ENCODE measurements at places on chromosomes 7 and 10. TPM values are rescaled to one million over a fixed set of nuclear protein-coding genes. Genes with fewer than 3 reads are reported as not detected.

- DNase-seq: no peak
These were observed 15.8 kb upstream of the SLK start for GRCh38 chr10:103951183-103951582.

DNA sequence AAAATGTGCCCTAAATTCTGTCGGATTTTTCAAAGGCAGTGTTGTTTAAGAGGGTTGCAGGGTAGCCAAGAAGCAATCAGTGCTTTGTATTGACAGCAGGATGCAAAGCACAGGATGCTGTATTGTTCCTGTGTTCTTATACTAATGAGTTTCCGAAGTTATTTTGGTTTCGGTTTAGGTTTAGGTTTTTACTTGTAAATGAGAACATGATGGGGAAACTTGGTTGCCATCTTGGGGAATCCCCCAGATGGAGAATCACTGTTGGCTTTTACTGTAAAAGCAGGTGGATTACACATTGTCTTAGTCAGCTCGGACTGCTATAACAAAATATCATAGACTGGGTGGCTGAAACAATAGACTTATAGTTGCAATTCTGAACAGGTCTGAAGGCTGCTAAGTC lies 72.1 kb downstream of the INHBA start:
- no peak for DNase-seq

- no peak for DNase-seq
These were observed 430 bp downstream of the PON3 start for GRCh38 chr7:95395755-95396135.

DNA sequence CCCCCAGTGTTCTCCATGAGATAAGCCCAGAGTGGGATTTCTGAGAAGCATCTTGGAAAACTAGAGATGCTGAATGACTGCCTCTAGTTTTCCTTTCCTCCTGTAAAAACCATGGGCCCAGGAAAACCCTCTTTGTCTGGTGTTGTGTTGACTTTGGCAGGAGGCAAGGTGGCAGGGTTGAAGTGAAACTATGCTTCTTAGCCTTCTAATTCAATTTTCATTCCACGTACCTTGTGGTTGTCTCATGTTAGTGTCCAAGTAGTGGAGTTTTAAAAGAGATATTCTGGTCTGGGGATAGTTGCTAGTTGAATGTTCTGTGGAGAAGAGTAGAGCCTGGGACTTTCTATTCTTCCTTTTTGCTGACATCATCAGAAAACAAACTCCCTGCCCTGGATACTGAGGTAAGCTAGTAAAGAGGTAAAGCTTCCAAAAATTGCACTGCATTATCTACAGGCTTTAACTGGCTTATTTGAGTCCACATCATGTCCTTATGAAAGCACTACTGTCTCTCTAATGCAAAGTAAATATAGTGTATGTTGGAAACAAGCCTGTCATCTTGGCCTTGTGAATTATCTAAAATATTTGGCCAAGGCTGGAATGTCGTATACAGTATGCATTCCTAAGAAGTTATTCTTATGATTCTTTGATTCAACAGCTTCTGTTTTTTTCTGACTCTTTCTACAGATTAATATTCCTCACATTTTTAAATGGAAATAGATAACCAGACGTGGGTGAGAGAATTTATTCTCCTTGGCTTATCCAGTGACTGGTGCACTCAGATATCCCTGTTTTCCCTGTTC lies at the start of gene OR2F2:
TSS of gene OR2F2 (plus strand) at position 708 of the 800 bp plus-strand sequence. CDS start at position 708, 0 bp downstream.
- DNase-seq: no peak

DNA sequence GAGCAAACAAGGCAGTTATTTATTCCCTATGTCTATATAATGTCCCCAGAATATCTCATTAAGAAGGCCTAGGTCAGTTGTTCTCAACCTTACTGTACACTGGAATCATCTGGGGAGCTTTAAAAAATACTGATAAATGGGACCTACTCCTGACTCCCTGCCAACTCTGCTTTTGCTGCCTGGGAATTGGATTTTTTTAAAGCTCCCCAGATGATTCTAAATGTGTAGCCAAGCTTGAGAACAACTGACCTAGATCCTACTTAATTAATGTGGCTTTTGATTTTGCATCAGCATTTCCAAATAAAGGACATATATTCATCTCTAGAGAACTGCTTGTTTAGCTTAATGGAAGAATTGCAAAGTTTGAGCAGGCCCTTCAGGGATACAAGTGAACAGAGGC lies 91.7 kb upstream of the HPS1 start:
- DNase-seq: no peak

GRCh38 chr7:82506208-82506607 lies 62.6 kb upstream of the CACNA2D1 start:
- DNase-seq: no peak

DNA sequence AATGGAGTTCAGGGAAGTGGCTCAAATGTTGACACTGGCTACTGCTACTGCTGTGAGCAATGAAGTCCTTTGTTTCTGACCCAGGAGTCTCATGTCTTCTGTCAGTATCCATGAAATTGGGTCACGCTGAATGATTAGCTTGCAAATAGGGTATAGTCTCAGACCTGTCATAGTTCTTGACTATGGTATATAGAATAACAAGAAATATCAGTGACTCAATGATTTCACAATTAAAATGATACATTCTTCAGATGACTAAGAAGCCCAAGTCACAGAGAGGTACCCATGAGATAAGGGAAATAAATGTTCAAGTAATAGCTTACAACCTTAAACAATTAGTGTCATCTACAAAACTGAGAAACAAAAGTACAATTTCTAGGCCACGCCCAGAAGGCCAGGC lies 89.3 kb downstream of the LYZL2 start:
- DNase-seq: no peak

- no peak for DNase-seq
These were observed 715.3 kb downstream of the CNTNAP2 start for GRCh38 chr7:146831875-146832274.

- no peak for DNase-seq
These were observed 87.1 kb downstream of the TRIL start for GRCh38 chr7:28871077-28871476.

DNA sequence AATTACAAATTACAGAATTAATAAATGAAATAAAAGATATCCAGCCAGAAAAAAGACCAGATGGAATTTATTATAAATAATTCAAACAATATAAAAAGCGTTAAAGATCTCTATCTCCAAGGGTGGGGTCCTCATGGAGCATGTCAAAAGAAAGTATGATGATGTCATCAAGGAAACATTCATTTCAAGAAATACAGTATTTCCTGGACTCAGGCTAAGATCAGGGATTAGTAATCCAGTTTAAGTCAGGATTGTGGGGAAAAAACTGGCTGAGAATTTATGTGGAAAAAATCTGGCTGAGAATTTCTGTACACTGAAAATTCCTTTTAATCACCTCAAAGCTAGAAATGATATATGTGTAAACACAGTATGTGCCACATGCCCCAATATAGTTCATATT lies 1075.3 kb downstream of the XPNPEP1 start:
- DNase-seq: no peak

- no peak for DNase-seq
These were observed 94.0 kb downstream of the SORBS1 start for GRCh38 chr10:95467162-95467599.

GRCh38 chr10:6045314-6045848 lies 16.8 kb downstream of the IL2RA start:
- DNase-seq: no peak

DNA sequence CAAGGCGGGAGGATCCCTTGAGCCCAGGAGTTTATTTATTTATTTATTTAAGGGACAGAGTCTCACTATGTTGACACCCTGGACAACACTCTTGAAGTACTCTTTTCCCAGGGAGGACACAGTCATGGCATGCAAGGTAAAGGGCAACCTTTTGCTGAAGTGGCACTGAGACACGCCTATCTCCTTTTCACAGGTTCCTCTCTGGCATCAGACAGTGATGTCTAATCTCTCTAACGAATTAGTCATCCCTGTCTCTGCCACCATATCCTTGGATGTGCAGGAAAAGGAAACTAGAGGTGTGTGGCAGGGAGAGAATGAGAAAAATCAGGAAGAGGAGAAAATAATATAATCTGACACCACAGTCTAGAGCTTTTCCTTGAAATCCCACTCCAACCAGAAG lies 19.5 kb downstream of the CPVL start:
- DNase-seq: no peak

DNA sequence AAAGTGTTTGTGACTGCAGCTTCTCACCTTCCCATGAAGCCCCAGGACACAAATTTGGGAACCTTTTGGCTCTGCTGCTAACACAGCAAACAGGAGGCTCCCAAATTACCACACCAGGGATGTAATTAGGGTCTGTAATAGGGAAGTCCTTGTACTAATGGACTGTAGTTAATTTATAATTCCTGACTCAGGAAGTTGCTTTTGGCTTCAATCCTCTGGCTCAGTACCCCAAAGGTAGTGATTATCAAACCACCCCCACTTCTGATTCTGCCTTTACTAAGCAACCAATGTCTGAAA lies 3.8 kb upstream of the MALSU1 start:
- DNase-seq: no peak

DNA sequence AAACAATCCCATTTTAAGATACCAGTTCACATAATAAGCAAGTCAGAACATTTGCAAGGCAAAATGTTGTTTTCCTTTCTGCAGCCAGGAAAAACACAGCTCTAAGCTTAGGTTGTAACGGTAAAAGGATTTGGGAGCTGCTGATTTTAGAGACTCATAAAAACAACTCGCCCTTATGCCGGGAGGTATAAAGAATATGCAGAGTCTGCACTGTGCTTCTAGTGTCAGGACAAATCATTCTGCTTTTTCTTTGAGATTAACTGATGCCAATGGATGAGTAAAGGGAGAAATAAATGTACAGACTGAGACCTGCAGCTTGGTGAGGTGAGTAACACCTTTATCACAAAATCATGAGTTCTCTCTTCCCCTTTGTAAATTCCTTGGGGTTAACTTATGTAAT lies 2.0 kb upstream of the SFR1 start:
- no peak for DNase-seq

- no peak for DNase-seq
These were observed 47.6 kb downstream of the STK17A start for GRCh38 chr7:43630482-43630881.

- DNase-seq: no peak
These were observed 353.3 kb upstream of the ZMIZ1 start for GRCh38 chr10:78715435-78715834.

DNA sequence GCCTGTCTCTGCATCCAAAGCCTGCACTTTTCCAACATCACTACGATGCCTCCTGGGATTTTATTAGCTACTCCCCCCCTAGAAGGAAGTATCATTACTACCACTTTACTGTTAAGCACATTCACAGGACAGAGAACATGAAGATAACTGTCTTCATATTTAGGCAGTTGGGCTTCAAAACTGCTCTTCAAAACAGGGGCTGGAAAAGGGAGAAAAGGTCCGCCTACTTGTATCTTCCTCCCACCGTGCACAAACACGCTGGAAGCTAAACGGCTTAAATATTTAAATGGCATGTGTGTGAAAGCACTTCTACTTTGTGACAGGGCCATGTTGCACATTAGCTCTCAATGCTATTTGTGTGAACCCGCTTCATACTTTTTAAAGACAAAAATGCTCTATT lies 999 bp downstream of the ITIH5 start:
- no peak for DNase-seq

- DNase-seq: no peak
These were observed 435.8 kb upstream of the MGMT start for GRCh38 chr10:129030996-129031843.

- DNase-seq: no peak
These were observed 110.4 kb downstream of the OSBPL3 start for GRCh38 chr7:24869572-24869971.

GRCh38 chr7:125149151-125149550 lies 219.5 kb upstream of the POT1 start:
- DNase-seq: no peak

- DNase-seq: no peak
These were observed 695.5 kb downstream of the INHBA start for GRCh38 chr7:41007351-41007751.

GRCh38 chr10:110395350-110396283 lies 90.9 kb upstream of the SMNDC1 start:
- DNase-seq: no peak

DNA sequence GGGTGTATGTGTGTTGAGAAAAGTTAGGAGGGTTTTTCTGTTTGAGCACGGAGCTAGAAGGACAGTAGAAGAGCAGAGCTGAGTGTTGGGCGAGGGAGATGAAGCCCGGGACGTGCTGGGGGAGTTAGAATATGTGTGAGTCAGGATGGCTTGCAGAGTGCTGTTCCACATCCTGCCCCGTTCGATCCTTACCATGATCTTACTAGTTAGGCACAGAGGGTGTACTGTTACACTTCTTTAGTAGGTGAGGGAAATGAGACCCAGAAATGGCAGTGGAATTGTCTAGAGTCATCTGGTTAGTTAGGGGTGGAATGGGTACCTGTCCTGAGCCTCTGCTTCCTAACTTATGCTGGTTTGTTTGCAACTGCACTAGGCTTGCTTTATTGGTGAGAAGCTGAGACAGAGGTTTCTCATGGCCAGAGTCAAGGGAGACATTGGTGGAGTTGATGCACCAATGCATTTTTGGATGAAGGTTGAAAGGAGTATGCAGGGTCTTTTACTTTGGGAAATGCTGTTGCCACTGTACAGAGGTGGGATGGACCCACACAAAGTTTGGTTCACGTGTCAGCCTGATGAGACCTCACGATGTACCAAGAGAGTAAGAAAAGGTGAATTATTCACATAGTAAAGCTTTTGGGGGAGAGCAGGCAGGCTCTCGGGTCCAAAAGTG lies 42.4 kb downstream of the CCNY start:
- no peak for DNase-seq

GRCh38 chr7:143257501-143257900 lies 5.7 kb upstream of the GSTK1 start:
- no peak for DNase-seq

- DNase-seq: no peak
These were observed 190.7 kb downstream of the CDCA7L start for GRCh38 chr7:21754963-21755362.

DNA sequence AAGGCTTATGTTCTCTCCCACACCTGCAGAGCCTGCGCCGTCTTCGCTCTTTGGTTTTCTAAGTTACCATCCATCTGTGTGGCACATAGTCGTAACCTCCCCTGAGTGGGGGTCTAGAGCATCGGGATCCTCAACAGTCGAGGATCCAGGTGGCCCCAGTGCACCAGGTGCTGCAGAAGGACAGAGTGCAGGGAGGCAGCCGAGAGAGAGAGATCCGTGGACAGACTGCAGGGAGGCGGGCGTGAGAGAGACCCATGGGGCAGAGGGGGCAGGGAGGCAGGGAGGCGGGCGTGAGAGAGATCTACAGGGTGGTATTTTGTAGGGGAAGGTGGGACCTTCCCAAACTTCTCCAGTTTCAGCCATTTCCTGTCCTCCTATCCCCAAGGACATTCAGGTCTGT lies 42.3 kb downstream of the PFKP start:
- DNase-seq: no peak

- no peak for DNase-seq
These were observed 58.7 kb downstream of the OSBPL3 start for GRCh38 chr7:24921362-24921679.

The ZNF107 gene
- total RNA-seq: 40.3 TPM

The SFTPA1 gene
- not detected for total RNA-seq

The PPP1R17 gene
- total RNA-seq: not detected

The PAPOLB gene
- total RNA-seq: 0.07 TPM

The EPDR1 gene
- total RNA-seq: 0.22 TPM

The CCNJ gene
- total RNA-seq: 9.8 TPM

The NODAL gene
- total RNA-seq: not detected

The MSANTD7 gene
- 16.5 TPM for total RNA-seq

The KIAA1549 gene
- 0.42 TPM for total RNA-seq

The PAPSS2 gene
- not detected for total RNA-seq

The C10orf53 gene
- not detected for total RNA-seq

The COL28A1 gene
- total RNA-seq: 0.17 TPM

The PRSS2 gene
- not detected for total RNA-seq

The CREB5 gene
- 0.80 TPM for total RNA-seq

The BTBD16 gene
- not detected for total RNA-seq

Data from activated B cell treated with CpG ODN at 0.5 μM for 24 hours (primary cell).